Left ventricle myocardium inferior (tissue), 1 donor: ENCODE measurements at places on chromosomes 1 and 21. TPM values are rescaled to one million over a fixed set of nuclear protein-coding genes. Genes with fewer than 3 reads are reported as not detected.

DNA sequence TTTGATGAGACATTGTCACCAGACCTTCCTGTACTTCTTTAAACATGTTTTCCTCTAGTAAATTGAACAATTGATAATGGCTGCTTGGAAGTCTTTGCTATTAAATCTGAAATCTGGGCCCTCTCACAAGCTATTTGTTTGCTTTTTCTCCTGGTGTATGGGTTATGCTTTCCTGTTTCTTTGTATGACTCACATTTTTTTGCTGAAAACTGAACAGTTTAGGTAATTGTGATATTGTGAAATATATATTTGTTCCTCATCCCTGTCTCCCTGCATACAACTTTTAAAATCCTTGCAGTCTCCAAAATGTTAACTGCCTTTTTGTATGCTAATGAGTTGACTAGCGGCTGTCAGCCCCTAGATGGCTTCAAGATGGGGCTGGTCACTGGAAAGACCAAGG is 61.6 kb downstream of the MAP3K21 start:
- no peak for DNase-seq

- DNase-seq = peak; percentile 83
Observed at GRCh38 chr1:109910123-109910962, at the start of gene CSF1. TSS of gene CSF1 (plus strand) at chr1:109910849. CDS start at chr1:109911024, 175 bp downstream.

The PRRX1 gene
- 74.7 TPM for total RNA-seq

GRCh38 chr1:30743584-30744059 is 14.0 kb downstream of the LAPTM5 start:
- DNase-seq = no peak

DNA sequence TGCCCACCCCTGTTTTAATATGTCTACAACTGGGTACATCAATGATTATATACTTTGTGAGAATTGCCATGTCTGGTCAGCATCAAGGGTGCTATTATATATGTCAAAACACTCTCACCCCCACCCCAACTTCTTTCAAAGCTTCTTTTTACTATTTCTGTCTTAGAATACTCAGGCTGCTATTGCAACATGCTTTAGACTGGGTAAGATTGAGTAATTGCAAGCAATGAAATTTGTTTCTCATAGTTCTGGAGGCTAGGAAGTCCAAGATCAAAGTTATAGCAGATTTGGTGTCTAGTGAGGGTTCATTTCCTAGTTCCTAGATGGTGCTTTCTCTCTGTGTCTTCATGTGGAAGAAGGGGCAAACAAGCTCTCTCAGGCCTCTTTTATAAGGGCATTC is 100.5 kb upstream of the KCNK1 start:
- DNase-seq = no peak

The LYST gene
- total RNA-seq = 10.3 TPM

DNA sequence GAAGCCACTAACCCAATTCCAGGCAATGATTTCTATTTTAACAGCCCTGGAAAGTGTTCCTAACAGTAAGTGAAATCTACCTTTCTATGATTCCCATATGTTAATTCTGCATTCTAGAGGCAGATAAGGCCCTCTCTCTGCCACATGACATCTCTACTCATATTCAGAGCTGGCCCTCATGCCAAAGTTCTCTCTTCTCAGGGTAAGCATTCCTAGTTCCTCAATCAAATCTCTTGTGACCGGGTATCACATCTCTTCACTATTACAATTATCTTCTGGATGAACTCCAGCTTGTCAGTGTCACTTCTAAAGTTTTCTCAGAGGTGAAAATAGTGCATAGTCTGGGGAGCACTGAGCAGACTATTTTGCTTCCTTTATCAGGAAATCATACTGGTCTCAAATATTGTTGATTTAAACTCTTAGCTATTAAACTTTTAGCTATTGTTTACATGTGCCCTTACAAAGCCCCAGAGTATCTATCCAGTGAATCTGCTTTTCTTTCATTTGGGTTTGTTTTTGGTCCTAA is 66.4 kb upstream of the TNFSF18 start:
- no peak for DNase-seq

The KIF1B gene
- 78.4 TPM for total RNA-seq

The SMAP2 gene
- total RNA-seq = 15.0 TPM

DNA sequence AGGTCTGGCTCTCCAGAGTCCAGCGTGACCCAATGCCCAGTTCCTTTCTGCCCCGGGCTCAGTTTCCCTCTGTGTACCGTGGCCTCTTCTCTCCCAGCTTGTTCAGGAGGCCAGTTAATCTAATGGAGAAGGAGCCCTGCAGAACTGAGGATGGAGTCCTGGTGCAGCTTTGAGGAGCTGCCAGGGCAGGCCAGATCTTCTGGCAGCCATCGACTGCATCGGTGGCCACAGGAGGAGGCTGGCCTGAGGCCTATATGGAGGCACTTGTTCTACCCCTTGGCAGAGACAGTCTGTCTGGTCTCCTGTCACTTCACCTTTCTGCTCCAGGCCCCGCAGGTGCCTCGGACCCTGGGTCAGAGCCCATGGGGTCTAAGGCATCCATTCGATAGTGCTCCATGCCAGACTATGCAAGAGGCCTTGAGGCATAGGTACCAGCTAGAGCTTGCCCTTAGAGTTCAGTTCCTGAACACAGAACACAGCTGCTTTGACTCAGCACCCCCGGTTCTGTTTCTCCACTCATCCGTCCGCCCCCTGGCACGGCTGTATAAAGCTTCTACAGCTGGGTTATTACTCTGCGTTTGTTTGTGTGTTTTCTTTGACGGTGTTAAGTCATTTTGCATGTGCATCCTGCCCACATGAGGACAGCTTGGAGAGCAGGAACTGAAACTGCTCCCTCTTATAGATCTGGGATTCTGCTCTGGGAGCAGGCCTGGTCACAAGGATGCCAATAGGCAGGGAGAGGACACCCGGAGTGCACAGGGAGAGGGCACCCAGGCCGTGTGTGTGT is 18.5 kb upstream of the LRRN2 start:
- no peak for DNase-seq

The MIS18A gene
- 3.2 TPM for total RNA-seq

GRCh38 chr1:6530504-6531160 is 23.7 kb downstream of the NOL9 start:
- no peak for DNase-seq

The RNF2 gene
- total RNA-seq = 11.6 TPM

- DNase-seq = peak; percentile 67
Observed at GRCh38 chr1:44217809-44218410, 4.6 kb downstream of the DMAP1 start.

GRCh38 chr1:228792601-228793000 is 57.3 kb downstream of the RHOU start:
- DNase-seq = no peak

DNA sequence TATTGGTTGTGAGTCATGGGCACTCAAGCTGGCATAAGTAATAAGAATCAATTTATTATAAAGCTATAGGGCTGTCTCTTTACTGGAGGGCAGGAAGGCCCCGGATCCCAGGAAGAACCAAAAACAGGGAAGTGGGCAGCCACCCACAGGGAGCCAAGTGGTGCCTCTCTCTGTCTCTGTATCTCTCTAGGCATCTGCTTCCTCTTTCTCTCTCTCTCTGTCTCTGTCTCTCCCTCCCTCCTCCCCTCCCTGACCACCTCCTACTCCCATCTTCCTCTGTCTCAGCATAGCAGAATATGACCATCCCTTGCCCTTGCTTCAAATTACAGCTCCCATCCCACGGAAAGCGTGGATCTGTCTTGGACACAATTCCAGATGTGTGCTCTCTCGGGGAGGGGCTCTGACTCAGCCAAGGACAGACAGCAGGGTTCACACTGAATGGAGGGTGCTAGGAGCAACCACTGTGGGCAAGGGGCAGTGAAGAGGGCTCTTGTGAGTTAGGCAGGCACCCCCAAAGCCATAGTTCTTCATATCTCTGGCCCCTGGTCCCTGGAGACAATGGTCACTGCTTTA is 80.4 kb upstream of the LPGAT1 start:
- DNase-seq = no peak

DNA sequence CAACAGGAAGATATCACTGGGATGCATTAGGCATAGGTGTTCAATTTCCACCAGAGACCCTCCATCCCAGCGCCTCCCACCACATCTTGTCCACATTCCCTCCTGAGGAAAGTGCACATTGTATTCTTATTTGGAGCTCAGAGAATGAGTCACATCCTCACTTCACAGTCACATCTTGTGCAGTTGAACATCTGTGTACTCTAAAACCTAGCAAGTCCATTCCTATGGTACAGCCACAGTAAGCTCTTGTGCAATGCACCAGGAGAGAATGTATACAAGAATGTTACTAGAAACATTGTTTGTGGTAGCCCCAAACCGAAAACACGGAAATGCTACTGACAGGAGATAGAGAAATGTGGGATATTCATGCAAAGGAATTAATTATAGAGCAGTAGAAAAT is 1.6 kb upstream of the KDF1 start:
- no peak for DNase-seq

GRCh38 chr1:27143401-27143800 is 11.5 kb downstream of the SLC9A1 start:
- DNase-seq = no peak

The TNFRSF9 gene
- total RNA-seq = not detected

DNA sequence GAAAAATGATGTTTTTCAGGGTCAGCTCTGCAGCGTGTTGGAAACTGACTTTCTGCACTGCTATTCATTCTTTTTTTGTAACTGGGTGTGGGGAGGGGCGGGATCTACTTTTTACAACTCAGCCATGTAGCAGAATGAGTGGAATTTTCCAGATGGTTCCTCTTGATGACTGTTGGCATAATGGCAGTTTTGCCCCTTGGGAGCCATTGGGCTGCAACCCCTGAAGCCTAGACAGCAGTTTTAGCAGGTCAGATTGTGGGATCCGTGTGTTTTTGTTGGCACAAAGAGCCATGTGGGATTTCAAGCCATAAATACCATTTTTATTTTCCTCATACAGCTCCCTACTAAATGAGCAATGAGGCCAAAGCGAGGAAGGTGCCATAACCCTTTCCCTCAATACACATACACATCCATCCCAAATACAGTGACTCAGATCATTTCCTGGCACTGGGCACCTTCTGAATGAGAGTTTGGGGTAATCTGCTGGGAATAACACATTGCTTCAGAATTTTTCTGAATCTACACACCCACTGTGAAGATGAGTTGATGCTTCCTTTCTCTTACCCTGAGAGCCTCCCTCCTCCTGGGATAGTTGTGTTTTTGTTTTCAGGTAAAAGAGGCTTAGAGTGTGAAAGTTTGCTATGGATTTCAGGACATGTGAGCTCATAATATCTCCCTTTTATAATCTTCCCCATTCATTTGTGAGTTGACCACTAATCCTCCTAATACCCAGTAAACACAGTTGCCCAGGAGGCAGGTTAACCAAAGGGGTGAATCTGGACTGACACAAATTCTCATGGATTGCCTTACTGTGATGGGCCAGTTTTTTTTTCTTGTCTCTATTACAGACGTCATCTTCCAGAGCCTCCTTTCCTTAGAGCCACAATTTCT is 13.1 kb downstream of the S100A10 start:
- peak; percentile 34 for DNase-seq

DNA sequence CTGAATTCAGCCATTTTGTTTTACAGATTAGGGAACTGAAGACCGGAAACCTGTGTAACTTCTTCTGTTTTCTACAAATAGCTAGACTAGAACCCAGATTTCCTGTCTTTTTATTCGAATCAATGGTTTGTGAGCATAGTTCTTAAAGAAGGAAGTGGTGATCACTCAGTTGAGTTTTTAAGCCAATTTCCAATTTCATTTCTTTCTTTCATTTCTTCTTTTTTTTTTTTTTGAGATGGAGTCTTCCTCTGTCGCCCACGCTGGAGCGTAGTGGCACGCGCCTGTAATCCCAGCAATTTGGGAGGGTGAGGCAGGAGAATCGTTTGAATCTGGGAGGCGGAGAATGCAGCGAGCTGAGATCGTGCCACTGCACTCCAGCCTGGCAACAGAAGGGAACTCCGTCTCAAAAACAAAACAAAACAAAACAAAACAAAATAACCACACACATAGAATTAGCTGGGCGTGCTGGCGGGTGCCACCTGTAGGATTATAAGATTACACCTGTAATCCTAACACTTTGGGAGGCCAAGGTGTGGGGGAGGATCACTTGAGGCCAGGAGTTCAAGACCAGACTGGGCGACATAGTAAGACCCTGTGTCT is 3.0 kb upstream of the MDM4 start:
- no peak for DNase-seq

The CFHR5 gene
- total RNA-seq = not detected

DNA sequence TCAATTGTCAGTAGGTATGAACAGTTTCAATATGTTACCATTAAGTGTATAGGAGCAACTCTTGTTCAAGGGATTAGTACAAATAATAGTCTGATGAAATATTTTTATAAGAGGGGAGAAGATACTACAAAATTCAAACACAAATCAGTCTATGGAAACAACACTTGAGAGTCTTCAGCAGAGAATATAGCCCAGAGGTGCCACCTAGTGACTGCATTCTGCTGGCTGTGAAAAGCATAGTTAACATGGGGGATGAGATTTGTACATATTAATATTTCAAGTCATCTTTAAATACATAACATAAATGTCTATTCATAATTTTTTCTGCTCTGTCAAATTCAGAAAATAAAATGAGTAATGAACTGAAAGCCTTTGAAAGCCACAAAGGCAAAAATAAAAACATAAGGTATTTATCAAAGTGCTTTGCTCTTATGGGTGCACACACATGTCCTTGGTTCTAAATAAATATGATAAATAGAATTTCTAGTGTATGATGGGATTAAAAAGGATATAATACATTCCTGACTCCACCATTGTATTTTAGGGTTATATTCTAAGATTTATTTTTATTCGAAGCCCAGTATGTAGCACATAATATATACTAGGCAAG is 440.9 kb upstream of the ZRANB2 start:
- no peak for DNase-seq

DNA sequence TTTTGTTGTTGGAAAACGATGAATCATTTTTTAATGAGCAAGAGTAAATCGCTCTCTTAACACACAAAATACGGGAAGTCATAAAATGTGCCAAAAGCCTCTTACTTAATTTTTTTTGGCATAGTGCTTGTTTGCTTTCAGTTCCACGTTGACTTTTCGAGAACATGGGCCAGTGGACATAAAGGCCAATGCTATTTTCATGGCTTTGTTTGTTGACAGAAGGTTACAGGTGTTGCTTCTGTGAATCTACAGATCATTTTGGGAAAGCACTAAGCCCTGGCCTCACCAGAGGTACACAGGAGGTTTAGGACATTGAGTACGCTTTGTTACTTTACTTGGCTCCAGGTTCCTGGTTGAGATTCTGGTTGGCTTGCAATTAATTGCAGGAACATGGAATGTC is 199.4 kb upstream of the HMCN1 start:
- DNase-seq = no peak

DNA sequence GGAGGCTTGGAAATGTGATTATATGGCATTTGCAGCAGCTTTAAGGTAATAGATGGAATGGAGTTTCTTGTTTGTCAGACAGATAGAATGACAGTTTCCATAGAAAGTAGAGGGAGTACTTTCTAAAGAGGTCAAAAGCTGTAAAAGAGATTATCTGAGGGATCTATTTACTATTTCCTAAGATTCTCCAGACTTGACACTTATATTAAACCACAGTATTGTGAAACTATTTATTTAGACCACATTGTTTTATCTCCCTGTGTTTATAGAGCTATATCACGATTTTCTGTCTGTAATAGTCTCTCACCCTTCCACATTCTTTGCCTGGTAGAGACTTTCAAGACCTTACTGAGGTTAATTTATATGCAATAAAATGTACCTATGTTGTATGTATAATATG is 66.7 kb downstream of the MAN1A2 start:
- DNase-seq = no peak

The KRTAP10-3 gene
- not detected for total RNA-seq
